Thyroid gland (tissue), 4 donors: ENCODE measurements at places on chromosomes 3 and 15.
A peak's percentile ranks its signal among the peaks of the same experiment; 100 is the strongest.

- DNase-seq = no peak
Measured at GRCh38 chr15:65870889-65871533, 1.7 kb downstream of the RAB11A start.

DNA sequence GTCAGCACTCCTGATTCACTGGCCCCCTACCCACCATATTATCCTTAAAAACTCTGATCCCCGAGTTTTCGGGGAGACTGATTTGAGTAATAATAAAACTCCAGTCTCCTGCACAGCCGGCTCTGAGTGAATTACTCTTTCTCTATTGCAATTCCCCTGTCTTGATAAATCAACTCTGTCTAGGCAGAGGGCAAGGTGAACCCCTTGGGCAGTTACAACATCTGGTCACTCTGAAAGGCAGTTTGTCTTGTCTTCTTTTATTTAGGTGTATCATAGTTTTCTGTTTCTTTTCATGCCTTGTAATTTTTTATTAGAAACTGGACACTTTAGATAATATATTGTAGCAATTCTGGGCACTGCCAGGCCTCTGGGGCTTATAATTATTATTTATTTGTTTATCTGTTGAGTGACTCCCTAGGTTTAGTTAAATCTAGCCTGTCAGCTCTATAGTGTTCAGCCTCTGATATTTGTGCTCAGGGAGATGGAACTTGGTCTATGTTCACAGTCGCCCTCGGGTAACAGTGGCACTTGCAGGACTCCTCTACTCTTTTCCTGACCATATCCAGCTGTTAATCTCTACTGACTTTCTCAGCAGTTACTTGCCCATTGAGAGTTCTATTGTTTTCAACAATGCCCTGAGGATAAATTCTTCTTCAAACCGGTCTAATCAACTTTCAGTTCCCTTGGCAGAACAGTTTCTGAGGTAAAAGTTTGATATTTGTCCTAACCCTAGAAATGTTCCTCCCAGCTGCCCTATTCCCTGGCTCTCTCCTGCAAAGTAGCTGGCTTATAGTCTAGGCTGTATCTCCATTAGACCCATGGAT lies 15.5 kb upstream of the PLAAT1 start:
- DNase-seq = no peak

DNA sequence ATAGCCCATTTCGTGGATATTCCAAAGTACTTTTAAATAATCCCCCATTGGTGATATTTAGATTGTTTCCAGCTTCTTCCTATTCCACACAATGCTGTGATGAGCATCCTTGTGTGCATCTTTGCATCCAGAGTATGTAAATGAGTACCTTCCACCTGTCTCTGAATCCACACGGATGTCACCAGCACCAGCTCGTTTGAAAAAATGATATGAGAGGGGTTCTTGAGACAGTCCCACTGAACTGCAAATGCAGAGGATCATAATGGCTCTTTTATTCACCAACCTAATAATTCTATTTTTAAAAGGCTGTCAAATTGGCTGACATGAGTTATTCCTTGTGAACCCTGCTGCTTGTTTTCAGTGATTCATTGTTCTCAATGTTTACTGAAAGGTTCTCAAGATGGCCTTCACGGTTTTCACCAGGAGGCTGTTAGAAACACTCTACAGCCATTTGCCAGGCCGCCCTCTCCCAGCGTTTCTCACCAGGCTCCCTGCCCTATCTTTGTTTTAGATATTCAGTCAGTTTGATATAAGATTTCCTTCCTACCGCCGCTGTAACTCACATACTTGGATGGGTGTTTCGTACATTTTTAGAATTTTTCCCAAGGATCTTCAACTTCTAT lies 96.7 kb upstream of the PTPRG start:
- DNase-seq = no peak

DNA sequence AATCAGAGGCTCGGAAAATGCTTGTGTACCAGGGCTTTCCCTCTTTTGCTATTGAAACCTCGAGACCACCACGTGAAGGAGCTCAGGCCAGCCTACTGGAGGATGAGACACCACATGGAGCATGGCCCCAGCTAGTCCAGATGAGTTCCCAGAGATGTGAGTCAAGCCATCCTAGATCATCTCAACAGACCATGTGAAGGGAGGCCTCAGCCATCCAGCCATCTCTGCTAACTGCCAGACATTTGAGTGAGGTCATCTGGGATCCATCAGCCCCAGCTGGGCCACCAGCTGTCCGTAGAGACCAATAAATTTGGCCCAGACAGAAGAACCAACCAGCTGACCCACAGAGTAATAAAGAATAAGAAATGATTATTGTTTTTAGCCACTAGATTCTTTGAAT lies 62.8 kb upstream of the PROK2 start:
- no peak for DNase-seq

DNA sequence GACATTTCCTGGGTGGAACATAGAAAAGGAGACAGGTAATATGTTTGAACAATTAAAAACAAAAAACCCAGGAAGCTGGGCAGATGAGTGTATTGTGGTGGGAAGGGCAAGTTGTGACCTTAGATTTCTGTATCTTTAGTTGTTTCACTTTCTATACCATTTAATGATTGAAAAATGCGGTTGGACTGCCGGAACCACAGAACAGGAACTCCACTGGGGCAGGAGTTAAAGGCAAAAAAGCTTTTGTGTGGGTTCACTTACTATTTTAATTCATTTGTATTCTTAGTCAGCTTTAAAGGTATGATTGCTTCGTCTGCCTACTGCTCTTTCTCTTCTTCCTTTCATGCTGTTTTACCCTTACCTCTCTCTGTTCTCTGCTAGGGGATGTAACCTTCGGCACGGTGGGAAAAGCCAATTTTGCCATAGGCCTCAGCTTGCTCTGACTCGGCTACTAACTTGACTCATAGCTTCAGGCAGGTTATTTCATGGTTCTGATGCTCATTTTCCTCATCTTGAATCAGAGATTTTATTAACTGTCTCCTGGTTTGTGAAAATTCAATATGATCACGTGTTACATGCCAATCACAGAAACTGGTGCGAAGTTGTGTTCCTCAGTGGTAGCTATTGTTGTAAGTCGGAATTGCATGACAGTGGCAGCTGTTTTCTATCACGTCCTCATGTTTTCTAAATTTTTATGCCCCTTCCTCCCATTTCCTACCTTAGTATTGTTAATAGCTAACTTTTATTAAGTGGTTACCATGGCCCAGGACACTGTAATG lies 1.6 kb upstream of the MCTP2 start:
- no peak for DNase-seq

DNA sequence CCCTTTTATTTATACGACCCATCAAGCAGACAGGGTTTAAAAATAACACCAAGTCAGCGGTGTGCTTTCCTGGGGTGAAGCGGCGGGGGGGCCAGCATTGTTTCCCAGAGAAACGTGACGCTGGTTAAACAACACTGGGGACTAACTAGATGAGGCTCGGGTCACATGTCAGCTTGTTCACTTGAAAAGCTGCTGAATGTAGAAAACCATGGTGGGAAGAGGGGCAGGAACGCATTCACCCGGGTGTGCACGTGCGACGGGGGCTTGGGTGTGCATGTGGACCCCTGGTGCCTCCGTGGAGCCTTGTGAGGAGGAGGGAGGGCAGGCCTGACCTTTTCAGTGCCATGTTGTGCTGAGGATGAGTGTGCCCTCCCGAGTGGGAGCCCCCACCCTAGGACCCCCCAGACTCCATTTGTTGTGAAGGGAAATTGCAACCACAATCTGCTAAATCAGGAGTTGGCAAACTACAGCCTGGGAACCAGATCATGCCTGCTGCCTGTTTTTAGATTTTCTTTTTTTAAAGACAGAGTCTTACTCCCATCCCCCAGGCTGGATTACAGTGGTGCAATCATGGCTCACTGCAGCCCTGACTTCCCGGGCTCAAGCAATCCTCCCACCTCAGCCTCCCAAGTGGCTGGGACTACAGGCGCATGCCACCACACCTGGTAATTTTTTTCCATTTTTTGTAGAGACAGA lies 70.4 kb upstream of the CMTM7 start:
- peak; percentile 88 for DNase-seq

- no peak for DNase-seq
Measured at GRCh38 chr3:112967828-112968227, 7.1 kb downstream of the CD200R1 start.

DNA sequence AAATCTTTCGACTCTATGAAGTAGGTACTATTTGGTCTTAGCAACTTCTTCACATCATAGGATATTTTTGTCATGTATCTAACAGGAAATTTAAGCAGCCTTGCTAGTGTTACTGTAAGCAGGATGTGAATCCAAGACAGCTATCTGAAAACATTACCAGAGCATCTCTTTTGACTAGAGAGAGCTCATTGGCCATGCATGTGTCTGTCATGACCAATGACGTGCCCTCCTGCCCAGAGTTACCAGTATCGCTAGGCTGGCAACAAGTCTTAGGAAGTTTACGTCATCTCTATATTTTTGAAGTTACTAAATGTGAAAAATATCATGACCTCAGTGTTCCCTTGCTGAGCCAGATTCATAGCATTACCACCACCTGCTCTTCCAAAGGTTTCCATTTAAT lies 130.9 kb upstream of the TP63 start:
- DNase-seq = no peak

DNA sequence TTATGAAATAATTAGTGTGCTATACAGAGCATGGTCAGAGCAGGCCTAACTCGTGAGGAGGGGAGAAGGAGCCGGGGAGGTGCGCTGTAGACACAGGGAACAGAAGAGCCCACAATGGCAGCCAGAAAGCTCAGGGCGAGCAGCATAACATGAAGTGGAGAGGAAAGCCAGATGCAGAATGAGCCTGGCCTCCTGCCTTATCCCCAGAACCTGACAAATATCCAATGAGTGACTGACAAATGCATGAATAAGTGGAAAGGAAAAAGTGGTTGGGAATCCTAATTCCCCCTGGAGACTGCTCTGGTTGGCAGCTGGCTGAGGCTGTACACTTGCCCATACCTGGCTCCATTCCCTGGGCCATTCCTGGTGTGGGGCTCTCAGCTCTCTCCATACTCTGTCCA lies 9.2 kb upstream of the MST1R start:
- DNase-seq = no peak

DNA sequence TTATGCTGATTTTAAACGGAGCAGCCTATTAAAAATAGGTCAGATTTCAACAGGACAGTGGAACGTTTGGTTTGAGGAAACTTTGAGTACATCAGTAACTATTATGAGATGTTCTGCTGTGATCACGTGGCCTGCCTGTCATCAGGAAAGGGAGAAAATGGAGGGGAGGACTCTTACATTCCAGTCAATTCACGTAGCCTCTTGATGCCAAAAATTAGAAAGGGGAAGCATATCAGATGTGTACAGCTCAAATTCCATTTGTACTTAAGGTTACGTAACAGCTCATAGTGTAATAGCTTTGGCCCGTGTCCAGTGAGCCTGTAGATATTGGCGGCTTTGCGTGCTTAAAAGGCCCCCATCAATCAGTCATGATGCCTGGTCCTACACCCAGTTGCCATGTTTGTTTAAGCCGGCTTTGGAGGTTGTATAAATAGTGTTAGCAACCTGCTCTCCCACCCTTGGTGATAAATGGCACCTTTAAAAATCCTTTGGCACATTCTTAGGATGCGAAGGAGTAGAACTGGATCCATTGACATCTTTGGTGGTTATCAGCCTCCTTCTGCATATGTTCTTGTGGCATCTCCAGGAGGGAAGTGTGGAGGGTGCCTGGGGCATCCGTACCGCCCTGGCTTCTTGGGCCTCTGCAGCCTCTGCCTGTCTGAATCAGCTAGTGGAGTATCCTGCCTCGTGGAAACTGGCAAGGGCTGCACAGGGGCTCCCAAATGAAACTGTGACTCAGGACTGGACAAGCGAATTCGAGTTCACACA lies 163.9 kb downstream of the THSD4 start:
- DNase-seq = peak; percentile 49

- DNase-seq = no peak
Measured at GRCh38 chr3:147173257-147173656, 233.1 kb downstream of the ZIC4 start.

- no peak for DNase-seq
Measured at GRCh38 chr3:140626856-140627255, 51.0 kb upstream of the TRIM42 start.

DNA sequence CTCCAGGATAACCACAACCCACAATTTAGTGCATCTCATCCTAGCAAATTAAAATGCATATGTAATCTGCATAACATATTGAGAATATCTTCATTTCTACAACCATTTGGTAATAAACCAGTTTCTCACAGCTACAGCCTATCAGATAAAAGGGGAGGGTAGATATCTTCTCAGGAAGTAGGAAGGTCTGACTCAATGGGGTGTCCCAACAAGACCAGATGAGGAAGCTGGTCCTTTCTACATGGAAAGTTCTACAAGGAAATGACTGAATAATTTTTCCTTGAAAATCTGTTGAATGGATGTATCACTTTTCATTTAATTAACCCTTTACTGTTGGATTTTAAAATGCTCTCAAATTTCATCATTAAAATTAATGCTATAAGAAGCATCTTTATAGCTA lies 17.4 kb upstream of the TMPRSS7 start:
- DNase-seq = no peak

DNA sequence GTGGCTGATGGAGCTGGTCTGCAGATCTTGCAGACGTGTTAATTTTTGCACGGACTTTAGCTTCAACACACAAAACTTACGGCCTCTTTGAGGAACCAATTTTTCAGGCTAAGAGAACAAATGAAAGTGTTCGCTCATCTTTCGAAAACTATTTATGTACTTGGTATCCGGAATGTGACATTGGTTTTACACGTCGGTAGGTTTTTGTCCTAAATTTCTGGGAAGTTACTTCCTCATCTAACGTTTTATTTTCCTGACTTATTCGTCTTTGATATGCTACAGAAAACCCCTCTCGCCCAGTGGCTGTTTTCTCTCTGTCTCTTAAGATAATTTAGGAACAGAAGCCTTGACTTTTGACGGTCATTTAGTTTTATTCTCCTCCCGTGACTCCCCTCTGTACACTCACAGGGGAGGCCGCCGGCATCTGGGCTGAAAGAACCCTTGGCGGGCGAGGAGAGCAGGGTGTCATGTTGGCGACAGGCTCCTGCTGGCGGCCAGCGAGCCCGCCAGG lies 834 bp upstream of the GREM1 start:
- DNase-seq = no peak

DNA sequence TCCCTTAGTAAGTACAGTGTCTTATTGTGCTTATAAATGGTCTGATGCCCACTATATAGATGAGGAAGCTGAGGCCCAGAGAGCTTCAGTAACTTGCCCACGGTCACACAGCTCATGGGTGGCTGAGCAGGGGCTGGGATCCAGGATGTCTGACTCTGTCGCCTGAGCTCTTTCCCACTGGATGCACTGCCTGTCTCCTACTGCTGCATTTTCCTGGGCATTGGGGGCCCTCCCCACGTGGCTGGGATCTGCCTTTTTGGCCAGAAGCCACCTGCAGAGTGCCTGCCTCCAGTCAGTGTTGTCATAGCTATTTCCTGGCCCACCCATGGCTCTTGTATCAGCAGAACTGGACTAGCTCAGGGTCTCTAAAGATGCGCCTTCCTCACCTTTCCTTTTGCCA lies 57.5 kb upstream of the TAMM41 start:
- no peak for DNase-seq

GRCh38 chr3:33807191-33807590 lies 8.8 kb downstream of the PDCD6IP start:
- peak; percentile 22 for DNase-seq

DNA sequence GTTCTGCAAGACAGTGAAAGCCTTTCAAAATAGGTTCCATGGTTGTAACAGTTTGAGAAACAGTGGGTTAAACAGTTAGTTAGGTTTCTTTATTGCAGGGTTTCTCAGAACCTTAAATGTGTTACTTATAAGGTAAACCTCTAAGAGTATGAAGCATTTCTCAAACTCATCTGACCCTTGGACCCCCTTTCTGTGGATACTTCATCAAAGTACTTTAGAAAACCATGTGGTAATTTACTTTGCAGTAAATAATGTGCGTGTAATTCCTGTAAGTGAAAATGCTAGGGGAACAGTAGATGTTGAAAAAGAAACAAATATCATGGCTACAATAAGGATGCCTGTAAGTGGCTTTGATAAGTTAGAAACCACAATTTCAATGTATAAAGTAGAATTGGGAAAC lies 354.6 kb upstream of the RARB start:
- DNase-seq = no peak
